Thoracic aorta (tissue), 2 donors: ENCODE measurements at places on chromosomes 5 and 9. TPM values are rescaled to one million over a fixed set of nuclear protein-coding genes. Genes with fewer than 3 reads are reported as not detected.

DNA sequence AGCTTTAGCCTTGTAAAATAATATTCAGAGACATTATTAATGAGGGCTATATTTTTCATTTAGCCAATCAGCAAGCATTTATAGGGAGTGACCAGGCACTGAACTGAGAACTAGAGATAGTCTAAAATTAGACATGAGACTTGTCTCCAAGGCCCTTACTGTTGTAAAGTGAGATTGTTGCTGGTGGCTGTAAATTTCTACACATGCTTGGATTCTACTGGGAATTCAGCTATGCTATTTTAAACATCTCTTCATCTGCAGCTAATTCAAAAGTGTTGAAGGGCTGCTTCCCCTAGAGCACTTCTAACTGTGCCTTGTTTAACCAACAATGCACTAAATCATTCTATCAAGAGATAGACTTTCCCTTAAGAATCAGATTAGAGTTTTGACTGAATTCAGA lies 67.4 kb downstream of the CHSY3 start:
- no peak for DNase-seq
- H3K27ac ChIP-seq = no peak overlapping the region
- no peak overlapping the region for H3K4me3 ChIP-seq
- H3K36me3 ChIP-seq = no peaks in the 10 kb centered on the region

DNA sequence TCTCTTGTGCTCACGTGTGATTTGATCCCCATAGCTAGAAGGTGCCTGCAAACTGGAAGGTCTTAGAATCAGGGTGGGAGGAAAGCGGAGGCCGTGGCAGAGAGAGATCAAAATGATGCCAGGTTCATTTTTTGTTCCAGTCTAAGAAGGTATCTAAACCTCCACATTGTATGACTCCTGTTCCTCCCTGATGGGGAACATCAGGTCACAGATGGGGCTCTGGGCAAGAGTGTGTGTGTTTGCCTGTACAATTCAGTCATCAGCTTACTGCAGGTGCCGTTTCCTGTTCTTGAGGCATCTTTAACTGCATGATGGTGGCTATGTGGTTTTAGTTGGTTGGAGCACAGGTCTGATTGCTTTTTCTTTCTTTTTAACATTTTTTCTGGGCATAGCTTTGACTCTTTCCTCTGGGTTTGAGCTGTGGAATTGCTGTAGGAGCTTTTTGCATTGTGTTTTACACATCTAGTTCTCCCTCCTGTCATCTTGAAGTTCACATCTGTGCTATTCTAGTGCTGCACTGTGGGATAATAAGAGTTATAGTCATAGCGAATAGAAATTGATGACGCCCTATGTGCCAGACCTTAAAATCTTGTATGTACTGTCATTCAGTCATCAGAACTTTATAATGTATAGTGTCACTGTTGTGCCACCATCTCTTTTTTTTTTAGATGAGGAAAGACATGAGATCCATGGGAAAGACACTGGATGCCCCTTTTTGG lies 30.8 kb downstream of the ARHGAP26 start:
- no peak for DNase-seq
- no peak overlapping the region for H3K4me3 ChIP-seq
- H3K27ac ChIP-seq = no peak overlapping the region
- no peaks in the 10 kb centered on the region for H3K27me3 ChIP-seq
- no peaks in the 10 kb centered on the region for H3K36me3 ChIP-seq
- peaks cover 3% of the 10 kb centered on the region for H3K4me1 ChIP-seq

GRCh38 chr5:170745481-170746071 lies 37.9 kb upstream of the GABRP start:
- no peaks in the 10 kb centered on the region for H3K27me3 ChIP-seq
- H3K4me3 ChIP-seq = no peak overlapping the region
- H3K36me3 ChIP-seq = no peaks in the 10 kb centered on the region
- H3K4me1 ChIP-seq = peaks cover 11% of the 10 kb centered on the region
- H3K27ac ChIP-seq = no peak overlapping the region

GRCh38 chr5:65264420-65264819 lies 217.3 kb downstream of the ADAMTS6 start:
- no peak overlapping the region for H3K4me3 ChIP-seq
- no peaks in the 10 kb centered on the region for H3K27me3 ChIP-seq
- H3K27ac ChIP-seq = no peak overlapping the region
- no peak for DNase-seq
- H3K4me1 ChIP-seq = peaks cover 14% of the 10 kb centered on the region

DNA sequence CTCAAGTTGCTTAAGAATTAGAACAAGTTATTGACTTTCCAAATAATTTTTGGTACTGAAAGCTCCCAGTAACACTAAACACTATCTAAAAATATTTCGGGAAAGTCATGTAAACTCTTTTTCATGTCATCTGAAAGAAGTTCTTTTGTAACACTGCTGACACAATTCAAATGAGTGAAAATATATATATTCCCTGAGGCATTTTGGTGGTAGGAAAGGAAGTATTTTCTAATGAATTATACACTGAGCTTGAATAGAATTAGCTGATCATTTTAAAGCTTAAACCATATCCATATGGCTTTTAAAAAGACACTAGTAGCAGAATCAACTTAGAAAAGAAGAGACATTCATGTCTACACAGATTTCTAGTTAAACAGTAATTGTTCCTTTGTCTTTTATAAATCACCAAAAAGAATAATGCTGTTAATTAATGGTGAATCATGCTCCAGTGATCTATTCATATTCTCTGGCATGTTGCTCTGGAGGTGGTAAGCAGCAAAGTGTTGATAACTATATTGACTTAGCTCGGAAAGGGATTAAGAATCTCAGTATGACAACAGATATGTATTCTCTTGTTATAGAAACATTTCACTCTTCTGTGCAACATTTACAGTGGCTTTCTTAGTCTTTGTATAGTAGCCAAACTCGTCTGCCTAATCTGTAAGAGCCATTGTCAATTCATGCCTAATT lies 27.4 kb upstream of the RFX3 start:
- no peaks in the 10 kb centered on the region for H3K36me3 ChIP-seq
- no peak overlapping the region for H3K4me3 ChIP-seq
- no peaks in the 10 kb centered on the region for H3K4me1 ChIP-seq

DNA sequence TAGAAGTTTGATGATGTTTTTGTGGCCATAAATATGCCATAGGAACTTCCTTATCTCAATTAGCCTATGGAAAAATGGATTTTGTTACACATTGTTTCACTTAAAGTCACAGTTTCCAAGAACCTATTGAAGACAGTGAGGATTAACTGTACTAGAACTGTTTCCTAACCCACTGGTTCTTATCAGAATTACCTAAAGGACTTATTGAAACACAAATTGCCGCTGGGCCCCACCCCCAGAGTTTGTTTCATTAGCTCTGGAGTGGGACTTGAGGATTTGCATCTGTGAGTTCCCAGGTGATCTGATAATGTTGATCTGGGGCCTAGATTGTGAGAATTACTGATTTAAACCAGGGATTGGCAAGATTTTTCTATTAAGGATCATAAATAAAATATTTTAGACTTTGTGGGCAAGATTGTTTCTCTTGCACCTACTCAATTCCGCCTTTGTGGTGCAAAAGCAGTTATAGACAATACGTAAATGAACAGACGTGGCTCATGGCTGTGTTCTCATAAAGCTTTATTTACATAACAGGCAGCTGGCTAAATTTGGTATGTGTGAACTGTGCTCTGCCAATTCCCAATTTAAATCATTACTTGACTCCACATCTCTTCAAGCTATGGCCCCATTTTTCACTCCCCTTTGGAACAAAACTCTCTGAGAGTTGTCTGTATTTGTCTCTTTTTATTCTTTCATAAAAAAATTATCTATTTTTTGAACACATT lies 9.3 kb downstream of the JAK2 start:
- peak overlapping the region; percentile 79 for H3K27ac ChIP-seq
- H3K36me3 ChIP-seq = peaks cover 18% of the 10 kb centered on the region
- no peak for DNase-seq
- peaks cover 50% of the 10 kb centered on the region for H3K4me1 ChIP-seq
- H3K4me3 ChIP-seq = peak overlapping the region; percentile 1

GRCh38 chr9:5566054-5566618 lies 55.8 kb downstream of the PDCD1LG2 start:
- peaks cover 13% of the 10 kb centered on the region for H3K4me1 ChIP-seq
- H3K4me3 ChIP-seq = no peak overlapping the region
- DNase-seq = no peak
- no peaks in the 10 kb centered on the region for H3K36me3 ChIP-seq
- H3K27me3 ChIP-seq = no peaks in the 10 kb centered on the region

DNA sequence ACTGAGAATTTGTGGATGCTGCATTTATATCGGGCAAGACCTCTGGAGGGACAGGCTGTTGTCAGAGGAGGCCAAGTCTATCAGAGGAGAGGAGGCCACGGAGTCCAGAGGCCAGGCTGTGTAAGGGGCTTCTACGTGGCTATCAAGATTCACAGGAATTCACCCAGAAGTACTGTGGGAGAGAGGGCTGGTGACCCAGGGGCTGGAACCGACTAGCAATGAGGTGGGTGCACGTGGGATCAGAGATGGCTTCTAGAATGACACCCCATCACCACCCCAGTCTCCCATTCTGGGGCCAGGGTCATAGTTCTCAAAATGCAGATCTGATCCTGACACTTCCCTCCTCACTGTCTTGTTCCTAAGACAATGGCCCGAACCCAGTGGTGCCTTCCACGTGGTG lies 61.2 kb upstream of the PHYKPL start:
- H3K4me1 ChIP-seq = peaks cover 5% of the 10 kb centered on the region
- H3K27ac ChIP-seq = no peak overlapping the region
- H3K4me3 ChIP-seq = no peak overlapping the region
- H3K36me3 ChIP-seq = no peaks in the 10 kb centered on the region

DNA sequence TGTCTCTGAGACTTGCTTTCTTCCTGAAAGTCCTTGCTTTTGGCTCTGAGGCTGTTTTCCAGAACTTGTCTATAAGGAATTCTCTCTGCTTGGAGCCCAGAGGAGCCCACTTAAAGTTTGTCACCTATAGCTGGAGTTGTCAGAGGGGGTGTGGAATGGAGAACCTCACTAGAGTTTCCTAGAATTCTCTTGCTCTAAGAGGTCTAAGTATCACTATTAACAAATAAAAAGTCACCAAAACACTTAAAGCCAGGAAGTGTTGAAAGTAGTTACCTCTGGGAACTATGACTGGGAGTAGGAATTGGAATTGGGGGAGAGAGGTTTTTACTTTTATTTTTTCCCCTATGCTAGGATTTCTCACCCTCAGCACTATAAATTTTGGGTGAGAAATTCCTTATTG lies 15.0 kb downstream of the SIT1 start:
- no peaks in the 10 kb centered on the region for H3K27me3 ChIP-seq
- H3K4me3 ChIP-seq = no peak overlapping the region
- no peaks in the 10 kb centered on the region for H3K36me3 ChIP-seq
- no peak overlapping the region for H3K27ac ChIP-seq

DNA sequence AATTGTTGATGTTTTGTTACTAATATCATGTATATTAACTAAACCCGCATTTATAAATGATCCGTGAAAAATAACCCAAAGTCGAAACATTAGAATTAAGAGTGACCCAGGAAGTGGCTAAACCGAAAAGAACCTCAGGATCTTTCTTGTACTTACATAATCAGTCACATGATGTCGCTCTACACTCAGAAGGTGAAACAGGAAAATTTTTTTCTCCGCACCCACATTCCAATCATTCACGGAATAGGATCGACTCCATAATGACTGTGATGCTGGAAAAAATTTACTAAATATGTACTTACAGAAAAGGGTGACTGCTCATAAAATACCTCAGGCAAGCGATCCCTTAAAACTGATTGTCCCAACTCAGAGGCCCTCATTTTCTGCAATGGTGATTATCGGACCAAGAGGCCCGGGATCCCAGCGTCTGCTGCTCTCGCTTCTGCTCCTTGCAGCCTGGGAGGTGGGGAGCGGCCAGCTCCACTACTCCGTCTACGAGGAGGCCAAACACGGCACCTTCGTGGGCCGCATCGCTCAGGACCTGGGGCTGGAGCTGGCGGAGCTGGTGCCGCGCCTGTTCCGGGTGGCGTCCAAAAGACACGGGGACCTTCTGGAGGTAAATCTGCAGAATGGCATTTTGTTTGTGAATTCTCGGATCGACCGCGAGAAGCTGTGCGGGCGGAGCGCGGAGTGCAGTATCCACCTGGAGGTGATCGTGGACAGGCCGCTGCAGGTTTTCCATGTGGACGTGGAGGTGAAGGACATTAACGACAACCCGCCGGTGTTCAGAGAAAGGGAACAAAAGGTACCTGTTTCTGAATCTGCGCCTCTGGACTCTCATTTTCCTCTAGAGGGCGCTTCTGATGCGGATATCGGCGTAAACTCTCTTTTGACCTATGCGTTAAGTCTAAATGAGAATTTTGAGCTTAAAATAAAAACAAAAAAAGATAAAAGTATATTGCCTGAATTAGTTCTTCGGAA lies at the start of gene PCDHA12:
PCDHA12 (plus strand) TSS at position 224 of the 981 bp plus-strand sequence; CDS start at position 389, 165 bp downstream.
- no peak within 1 kb of the TSS for H3K27ac ChIP-seq
- no peaks in the 10 kb centered on the region for H3K4me1 ChIP-seq
- no peaks in the 10 kb centered on the region for H3K27me3 ChIP-seq

- no peak for DNase-seq
- no peaks in the 10 kb centered on the region for H3K27me3 ChIP-seq
- H3K36me3 ChIP-seq = peaks cover 27% of the 10 kb centered on the region
- no peak overlapping the region for H3K4me3 ChIP-seq
- H3K4me1 ChIP-seq = peaks cover 10% of the 10 kb centered on the region
Measured at GRCh38 chr5:154868702-154869101, 10.3 kb downstream of the CNOT8 start.

DNA sequence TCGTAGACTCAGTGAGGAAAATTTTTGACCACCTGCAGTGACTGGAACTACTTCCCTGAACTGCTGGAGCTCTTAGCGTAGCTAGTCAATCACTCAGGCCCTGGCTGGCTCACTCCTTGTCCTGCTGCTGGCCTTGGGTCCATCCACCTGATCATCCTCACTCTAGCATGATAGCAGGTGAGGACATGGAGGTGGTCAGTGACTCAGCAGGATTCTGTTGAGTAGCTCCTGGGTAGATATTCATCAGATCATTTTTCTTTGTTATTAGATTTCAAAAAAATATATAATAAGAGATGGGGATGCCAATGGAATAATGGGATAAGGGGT lies 25.0 kb upstream of the SEMA4D start:
- H3K27me3 ChIP-seq = no peaks in the 10 kb centered on the region
- H3K4me1 ChIP-seq = no peaks in the 10 kb centered on the region
- DNase-seq = no peak
- H3K27ac ChIP-seq = no peak overlapping the region

DNA sequence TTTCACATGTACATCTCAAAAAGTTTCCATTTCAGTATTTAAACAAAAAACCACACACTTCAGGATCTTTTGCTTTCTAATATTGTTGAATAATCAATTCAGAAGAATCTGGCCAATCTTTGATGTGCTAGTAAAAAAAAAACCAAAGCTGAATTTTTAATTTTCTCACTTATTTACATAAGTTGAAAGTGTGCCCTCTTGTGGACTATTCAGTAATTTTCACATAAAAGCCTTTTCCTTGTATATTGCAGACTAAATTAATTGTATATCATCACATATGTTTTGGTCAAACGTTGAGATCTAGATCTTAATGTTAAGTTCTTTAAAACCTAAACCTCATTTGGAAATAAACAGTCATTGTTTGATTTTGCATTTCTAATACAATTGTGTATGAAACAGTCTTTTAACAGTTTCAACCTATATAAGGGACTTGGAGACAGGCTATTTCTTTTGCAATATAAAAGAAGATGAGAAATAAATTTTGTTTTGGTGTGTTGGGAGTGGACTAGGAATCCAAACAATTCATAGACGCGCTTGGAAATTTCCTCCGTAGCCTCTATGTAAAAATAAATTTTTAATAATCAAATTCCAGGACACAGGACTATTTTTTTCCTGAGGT lies 68.1 kb downstream of the NIPBL start:
- peaks cover 16% of the 10 kb centered on the region for H3K4me1 ChIP-seq
- no peak for DNase-seq
- no peak overlapping the region for H3K27ac ChIP-seq
- no peaks in the 10 kb centered on the region for H3K36me3 ChIP-seq
- H3K4me3 ChIP-seq = no peak overlapping the region

The HMCN2 gene
- total RNA-seq = 6.3 TPM

The IFNA21 gene
- total RNA-seq = not detected

The PDGFRB gene
- 421 TPM for total RNA-seq

The BSPRY gene
- total RNA-seq = not detected

The SNCB gene
- total RNA-seq = not detected

The CDC25C gene
- total RNA-seq = not detected
